ENCODE measurements at places on chromosomes 16 and 17. TPM values are rescaled to one million over a fixed set of nuclear protein-coding genes. Genes with fewer than 3 reads are reported as not detected.

- DNase-seq = no peak
These were observed 51.1 kb upstream of the SLC47A1 start for GRCh38 chr17:19482576-19482975.

DNA sequence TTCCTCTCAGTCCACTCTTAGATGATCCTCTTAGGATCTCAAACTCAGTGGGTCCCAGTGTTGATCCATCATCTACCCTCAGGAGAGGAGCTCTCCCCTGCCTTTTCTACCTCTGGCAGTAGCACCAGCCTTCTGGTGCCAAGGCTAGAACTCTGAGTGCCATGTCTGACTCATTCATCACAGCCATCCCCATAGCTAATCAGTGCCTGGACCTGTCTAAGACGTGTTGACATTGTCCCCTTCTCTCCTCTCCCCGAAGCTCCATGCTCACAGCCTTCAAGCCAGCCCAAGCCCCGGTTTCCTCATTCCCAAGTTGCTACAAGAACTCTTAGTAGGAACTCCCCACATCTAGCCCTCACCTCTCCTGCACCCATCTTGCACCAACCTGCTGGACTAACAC lies 73.5 kb upstream of the GRIN2A start:
- no peak for DNase-seq

Gene ZG16B
- 0.13 TPM for total RNA-seq

- no peak for DNase-seq
These were observed 22.7 kb upstream of the ZC3H7A start for GRCh38 chr16:11819798-11820197.

GRCh38 chr16:69626256-69626655 lies 60.5 kb downstream of the NFAT5 start:
- DNase-seq = no peak

Gene RPRML
- total RNA-seq = 0.21 TPM

DNA sequence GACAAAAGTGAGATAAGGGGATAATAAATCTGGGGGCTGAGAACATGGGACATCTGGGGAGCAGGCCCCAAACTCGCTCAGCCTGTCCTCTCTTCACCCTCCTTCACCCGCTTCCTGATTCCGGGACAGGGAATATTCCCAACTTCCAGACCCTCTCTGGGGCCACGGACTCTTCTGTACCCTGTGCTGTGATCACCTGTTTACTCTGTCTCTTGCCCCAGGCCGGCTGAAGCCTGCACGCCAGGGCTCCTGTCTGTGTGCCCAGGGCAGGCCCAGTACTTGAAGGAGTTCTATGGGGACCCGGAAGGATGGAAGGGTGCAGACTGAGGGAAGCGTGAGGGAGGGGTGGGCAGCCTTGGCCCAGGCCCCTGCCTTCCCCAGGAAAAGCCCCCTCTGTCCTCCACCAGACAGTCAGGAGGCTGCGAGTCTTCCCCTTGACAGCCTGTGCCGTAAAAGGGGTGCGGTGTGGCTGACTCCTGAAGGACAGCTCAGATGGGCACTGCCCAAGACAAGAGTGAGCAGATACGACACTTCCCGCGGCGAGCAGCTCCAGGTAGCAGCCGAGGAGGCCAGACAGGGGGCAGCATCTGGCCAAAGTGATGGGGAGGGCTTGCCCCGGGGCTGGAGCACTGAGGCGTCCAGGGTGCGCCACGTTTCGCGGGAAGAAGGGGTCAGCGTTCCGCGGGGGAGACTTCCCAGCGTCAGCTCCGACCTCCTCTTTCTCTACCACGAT lies 1.0 kb upstream of the CCNF start:
- DNase-seq = no peak

DNA sequence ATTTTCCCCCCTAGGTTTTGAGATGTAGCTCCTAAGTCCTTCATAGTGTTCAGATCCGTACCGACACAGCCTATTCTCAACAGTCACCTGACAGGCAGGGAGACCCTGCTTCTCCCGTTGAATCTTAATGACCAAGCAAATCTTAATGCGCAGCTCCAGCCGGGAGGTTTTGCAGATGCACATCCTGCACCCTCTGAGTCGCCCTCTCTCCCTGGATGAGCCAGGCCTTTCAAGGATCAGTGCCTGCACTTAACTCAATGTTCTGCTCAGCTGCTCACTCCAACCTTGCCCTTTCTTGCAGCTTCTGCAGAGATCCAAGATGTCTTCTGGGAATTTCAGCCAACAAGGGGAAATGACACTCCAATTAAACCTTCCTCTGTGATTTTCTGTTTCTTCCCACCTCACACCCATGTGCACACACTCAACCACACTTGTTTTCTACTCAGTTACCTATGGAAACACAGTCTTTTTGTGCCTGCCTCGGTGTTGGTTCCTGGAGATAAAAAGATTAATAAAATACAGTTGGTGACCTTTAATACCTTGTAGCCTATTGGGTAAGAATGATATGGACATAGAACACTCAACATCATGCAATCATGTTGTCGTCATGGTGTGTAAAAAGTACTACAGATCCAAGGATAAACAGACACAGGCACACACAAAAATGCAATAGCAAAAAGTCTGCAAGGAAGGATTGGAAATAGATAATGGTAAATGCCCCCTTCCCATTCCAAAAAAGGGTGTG lies 76.9 kb upstream of the DYNLRB2 start:
- no peak for DNase-seq

DNA sequence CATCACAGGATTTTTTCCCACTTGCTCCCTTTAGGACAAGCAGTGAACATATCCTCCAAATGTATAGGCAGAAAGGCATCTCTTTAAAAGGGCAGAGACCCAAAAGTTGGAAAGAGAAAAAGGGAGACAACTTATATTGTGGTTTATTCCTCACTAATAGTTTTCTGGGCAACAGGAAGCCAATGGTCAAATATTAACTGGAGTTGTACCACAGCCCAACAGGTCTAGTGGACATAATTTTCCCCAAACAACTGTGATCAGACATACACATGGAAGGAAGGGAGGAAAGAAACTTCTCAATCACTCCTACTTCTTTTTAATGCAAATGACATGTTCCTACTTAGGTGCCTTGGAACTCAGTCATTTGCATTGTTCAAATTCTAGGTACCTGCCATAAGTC lies 78.4 kb downstream of the SOX9 start:
- DNase-seq = no peak

Gene ELAC2
- 134 TPM for total RNA-seq

DNA sequence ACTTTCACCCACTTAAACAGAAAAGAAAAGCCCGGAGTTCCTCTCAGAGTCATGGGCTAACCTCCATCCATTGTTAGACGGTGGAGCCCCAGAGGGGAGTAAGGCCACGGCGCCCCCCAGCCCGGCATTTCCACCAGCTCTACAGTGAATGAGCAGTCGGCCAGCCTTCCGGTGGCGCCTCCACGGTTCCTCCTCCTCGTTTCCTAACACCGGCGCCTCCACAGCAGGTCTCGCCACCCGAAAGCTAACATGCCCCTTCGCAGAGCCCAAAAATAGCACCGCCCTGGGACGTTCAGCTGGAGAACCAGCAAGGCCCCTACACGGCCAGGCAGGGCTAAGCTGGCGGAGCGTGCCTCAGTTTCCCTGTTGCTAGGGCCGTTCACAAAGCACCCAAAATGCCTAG lies 858 bp downstream of the MMD start:
- DNase-seq = no peak

Gene SCN4A
- 0.07 TPM for total RNA-seq

GRCh38 chr16:16182918-16183317 lies 40.4 kb downstream of the ABCC6 start:
- DNase-seq = no peak

GRCh38 chr16:17515421-17516210 lies 44.9 kb upstream of the XYLT1 start:
- DNase-seq = no peak

DNA sequence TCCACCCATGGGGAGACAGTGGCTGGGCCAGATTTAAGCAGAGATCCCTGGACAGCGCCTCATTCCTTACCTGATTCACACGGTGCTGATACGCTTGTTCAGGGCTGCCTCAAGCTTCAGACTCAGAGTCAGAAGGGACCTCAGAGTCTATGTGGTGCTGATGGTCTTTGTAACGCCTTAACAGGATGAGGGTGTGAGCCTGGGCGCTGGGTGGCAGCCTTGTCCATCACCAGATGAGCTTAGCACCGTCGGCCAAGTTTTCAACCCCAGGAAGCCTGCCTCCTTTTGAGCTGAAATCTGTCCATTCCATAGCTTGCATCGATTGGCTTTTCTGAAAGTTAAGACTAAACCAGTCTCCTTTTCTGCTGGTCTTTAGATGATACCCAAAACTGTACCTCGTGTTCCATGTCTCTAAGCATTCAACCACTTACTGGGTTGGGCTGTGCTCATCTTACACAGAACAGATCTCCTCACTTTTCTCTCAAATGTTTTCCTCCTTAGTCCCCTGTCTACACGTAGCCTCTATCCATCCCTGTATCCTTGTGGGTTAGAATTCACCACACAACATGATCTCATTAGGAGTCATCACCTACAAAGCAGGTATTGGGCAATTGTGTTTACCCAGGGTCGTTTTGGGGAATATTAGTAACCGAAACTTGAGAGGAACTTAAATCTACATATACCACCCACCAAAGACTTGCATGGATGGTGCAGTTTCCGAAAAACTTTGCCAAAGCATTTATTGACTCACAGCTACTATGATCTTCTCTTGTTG lies 573.4 kb downstream of the CDH13 start:
- DNase-seq = no peak

DNA sequence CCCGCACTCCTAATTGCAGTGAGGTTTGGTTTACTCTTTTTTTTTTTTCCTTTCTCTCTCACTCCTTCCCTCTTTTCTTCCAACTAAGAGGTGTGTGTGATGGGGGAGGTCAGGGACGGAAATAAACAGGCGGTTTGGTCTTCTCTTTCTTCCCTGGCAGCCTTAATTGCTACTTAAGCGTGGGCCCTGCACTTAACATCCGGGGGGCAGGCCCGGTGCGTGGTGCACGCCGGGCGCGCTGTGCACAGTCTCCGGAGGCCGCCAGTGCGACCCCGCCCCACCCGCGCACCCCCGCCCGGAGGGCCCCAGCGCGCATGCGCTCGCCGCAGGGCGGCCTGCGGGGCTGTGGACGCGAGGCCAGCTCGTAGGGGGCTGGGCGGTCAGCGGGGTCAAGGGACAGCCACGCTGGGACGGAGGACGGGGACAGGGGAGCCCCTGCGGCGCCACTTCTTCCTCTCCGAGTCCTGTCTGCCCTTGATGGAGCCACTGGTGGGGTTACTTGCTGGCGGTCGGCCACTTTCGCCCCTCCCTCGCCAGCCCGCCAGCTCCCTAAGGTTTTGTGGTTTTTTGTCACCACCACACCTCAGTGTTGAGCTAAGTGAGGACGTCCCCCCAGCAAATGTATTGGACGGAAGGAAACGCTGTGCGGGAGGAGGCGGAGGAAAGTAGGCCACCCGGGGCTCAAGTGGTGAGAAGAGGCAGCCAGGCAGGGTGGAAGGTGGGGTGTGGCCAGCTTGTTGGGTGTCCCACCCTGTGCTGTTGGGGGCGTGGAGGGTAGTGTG lies 120.9 kb downstream of the MRM1 start:
- DNase-seq = no peak

Data from pulmonary artery endothelial cell (primary cell).